ENCODE measurements at places on chromosomes 5 and 9. TPM values are rescaled to one million over a fixed set of nuclear protein-coding genes. Genes with fewer than 3 reads are reported as not detected.

GRCh38 chr9:105646879-105647594, 15.2 kb upstream of the TAL2 start:
- no peak overlapping the region for H3K4me3 ChIP-seq
- no peak overlapping the region for H3K27ac ChIP-seq
- no peaks in the 10 kb centered on the region for H3K27me3 ChIP-seq
- DNase-seq: no peak
- peaks cover 14% of the 10 kb centered on the region for H3K4me1 ChIP-seq

GRCh38 chr9:120478208-120478607, 101.8 kb downstream of the CDK5RAP2 start:
- H3K27me3 ChIP-seq: no peaks in the 10 kb centered on the region
- peaks cover 14% of the 10 kb centered on the region for H3K4me1 ChIP-seq
- no peak for DNase-seq
- peaks cover 35% of the 10 kb centered on the region for H3K36me3 ChIP-seq
- no peak overlapping the region for H3K27ac ChIP-seq

GRCh38 chr5:23303435-23303834, 204.0 kb upstream of the PRDM9 start:
- peaks cover 10% of the 10 kb centered on the region for H3K36me3 ChIP-seq
- H3K27me3 ChIP-seq: no peaks in the 10 kb centered on the region
- no peak for DNase-seq
- H3K27ac ChIP-seq: no peak overlapping the region

- H3K36me3 ChIP-seq: no peaks in the 10 kb centered on the region
- H3K27ac ChIP-seq: no peak overlapping the region
- H3K4me1 ChIP-seq: no peaks in the 10 kb centered on the region
- no peak overlapping the region for H3K4me3 ChIP-seq
- no peak for DNase-seq
- no peaks in the 10 kb centered on the region for H3K27me3 ChIP-seq
Measured at GRCh38 chr5:42719034-42719433, 37.6 kb upstream of the CCDC152 start.

Gene ZFP2
- total RNA-seq: 2.0 TPM

Measured in WTC11 (cell line).